ENCODE measurements at places on chromosomes 1 and 21. TPM values are rescaled to one million over a fixed set of nuclear protein-coding genes. Genes with fewer than 3 reads are reported as not detected.

The MROH9 gene
- not detected for total RNA-seq

The PLA2G4A gene
- not detected for total RNA-seq

The HTR6 gene
- total RNA-seq, result not detected

The PHLDA3 gene
- total RNA-seq, result 75.0 TPM

The XCL2 gene
- total RNA-seq, result not detected

GRCh38 chr1:37890378-37891014, 31.1 kb upstream of the MTF1 start:
- no peak for DNase-seq
- peaks cover 47% of the 10 kb centered on the region for H3K36me3 ChIP-seq
- H3K4me1 ChIP-seq, result no peaks in the 10 kb centered on the region
- no peaks in the 10 kb centered on the region for H3K27me3 ChIP-seq
- no peak overlapping the region for H3K4me3 ChIP-seq

DNA sequence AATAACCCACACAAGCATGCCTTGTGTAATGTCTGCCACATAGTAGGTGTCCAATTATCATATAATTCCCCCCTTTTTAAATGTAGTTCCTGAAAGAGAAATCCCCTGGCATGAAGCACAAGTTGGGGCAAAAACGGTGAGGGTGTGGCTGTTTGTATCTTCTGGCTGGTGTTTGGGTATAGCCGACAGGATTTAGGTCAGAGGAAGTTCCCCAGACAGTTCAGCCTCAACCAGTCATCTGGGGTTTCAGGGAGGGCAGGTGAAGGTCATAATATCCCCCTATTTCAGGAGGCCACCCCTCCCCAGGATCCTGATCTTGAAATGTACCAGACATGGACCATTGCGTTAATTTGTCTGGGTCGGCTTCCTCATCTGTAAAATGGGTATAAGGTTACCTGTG, 29.1 kb upstream of the JUN start:
- H3K4me1 ChIP-seq, result peaks cover 47% of the 10 kb centered on the region
- H3K27me3 ChIP-seq, result no peaks in the 10 kb centered on the region
- no peak overlapping the region for H3K4me3 ChIP-seq
- H3K27ac ChIP-seq, result no peak overlapping the region
- DNase-seq, result no peak

DNA sequence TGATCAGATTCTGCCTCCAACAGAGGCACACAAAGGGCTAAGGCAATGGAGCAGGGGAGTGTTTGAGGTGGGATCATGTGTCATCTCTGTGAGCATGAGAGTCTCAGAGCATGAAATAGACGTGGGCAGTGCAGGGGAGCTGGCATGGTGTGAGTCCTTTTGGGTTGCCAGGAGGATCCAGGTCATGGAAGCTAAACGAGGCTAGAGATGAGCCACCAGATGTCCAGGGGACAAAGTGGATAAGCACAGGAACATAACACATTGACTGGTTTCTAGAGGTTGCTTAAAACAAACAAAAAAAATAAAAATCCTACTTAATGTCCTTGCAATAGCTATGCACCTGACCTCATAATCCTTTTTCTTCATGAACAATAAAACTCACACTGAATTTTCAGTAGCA, 254.8 kb upstream of the GREM2 start:
- no peak for DNase-seq
- H3K36me3 ChIP-seq, result no peaks in the 10 kb centered on the region
- H3K4me1 ChIP-seq, result no peaks in the 10 kb centered on the region
- no peak overlapping the region for H3K4me3 ChIP-seq

- no peak overlapping the region for H3K27ac ChIP-seq
- H3K4me1 ChIP-seq, result no peaks in the 10 kb centered on the region
- DNase-seq, result no peak
- H3K27me3 ChIP-seq, result no peaks in the 10 kb centered on the region
- no peak overlapping the region for H3K4me3 ChIP-seq
Measured at GRCh38 chr1:163531345-163531744, 209.6 kb downstream of the NUF2 start.

GRCh38 chr1:181174861-181175260, 86.4 kb downstream of the IER5 start:
- H3K27ac ChIP-seq, result no peak overlapping the region
- no peak for DNase-seq
- H3K4me1 ChIP-seq, result 0 out of 2 replicates have a peak, but pooled peaks cover 3% of the 10 kb centered on the region
- H3K36me3 ChIP-seq, result no peaks in the 10 kb centered on the region

GRCh38 chr1:169326956-169327268, 40.7 kb downstream of the NME7 start:
- H3K27ac ChIP-seq, result no peak overlapping the region
- DNase-seq, result no peak
- no peaks in the 10 kb centered on the region for H3K36me3 ChIP-seq
- no peak overlapping the region for H3K4me3 ChIP-seq
- no peaks in the 10 kb centered on the region for H3K27me3 ChIP-seq

GRCh38 chr1:45359882-45360513, 19.8 kb upstream of the MUTYH start:
- H3K36me3 ChIP-seq, result no peaks in the 10 kb centered on the region
- H3K27ac ChIP-seq, result no peak overlapping the region
- H3K4me1 ChIP-seq, result peaks cover 11% of the 10 kb centered on the region
- H3K4me3 ChIP-seq, result no peak overlapping the region
- no peaks in the 10 kb centered on the region for H3K27me3 ChIP-seq

All from SJSA1 (cell line).